ENCODE measurements at places on chromosomes 12 and 14.

GRCh38 chr12:26845057-26845666, 12.2 kb upstream of the ITPR2 start:
- peak; percentile 44 for DNase-seq

- peak; percentile 47 for DNase-seq
Measured at GRCh38 chr14:104805326-104805678, 4.4 kb downstream of the ZBTB42 start.

DNA sequence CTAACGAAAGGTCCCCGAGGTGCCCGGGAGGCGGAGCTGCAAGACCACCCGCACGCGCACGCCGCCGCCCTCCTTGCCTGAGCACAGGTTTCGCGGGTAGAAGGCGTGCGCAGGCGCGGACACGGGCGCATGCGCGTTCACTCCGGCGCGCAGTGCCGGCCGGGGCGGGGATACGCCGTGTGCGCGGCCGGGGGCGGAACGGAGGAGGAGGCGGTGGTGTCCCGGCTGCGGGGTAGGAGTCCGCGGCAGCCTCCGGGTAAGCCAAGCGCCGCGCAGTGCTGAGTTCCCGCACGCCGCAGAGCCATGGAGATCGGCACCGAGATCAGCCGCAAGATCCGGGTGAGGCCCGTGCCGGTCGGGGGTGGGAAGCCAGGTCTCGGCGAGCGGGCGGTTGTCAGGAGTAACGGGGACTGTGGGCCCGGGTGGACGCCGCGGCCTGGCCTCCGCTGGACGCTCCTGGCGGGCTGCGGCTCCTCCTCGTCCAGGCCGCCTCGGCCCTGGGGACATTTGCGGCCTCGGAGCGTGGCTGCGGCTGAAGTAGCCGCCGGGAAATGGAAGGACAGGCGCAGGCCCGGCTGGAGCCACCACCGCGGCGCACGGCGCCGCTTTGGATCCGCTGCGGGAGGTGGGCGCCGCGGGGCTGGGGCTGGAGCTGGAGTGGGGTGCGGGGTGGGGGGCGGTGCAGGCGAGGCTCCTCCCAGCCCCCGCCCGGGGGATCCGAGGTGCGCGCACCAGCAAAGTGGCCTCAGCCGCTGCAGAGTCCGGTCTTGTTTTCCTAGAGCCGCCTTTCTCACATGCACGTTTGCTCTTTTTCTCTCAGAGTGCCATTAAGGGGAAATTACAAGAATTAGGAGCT, at the start of gene ZC3H14:
ZC3H14 (plus strand) TSS at position 207 of the 856 bp plus-strand sequence; CDS start at position 304, 97 bp downstream.
- DNase-seq, result peak; percentile 93

GRCh38 chr14:70654632-70655031, 12.9 kb downstream of the TTC9 start:
- no peak for DNase-seq

- no peak for DNase-seq
Measured at GRCh38 chr12:120047072-120047471, 58.0 kb downstream of the BICDL1 start.

GRCh38 chr12:3770891-3771290, 18.0 kb upstream of the CRACR2A start:
- DNase-seq, result no peak

- DNase-seq, result no peak
Measured at GRCh38 chr14:52473557-52473956, 78.7 kb downstream of the TXNDC16 start.

GRCh38 chr12:115146453-115146852, 462.5 kb upstream of the TBX3 start:
- no peak for DNase-seq

DNA sequence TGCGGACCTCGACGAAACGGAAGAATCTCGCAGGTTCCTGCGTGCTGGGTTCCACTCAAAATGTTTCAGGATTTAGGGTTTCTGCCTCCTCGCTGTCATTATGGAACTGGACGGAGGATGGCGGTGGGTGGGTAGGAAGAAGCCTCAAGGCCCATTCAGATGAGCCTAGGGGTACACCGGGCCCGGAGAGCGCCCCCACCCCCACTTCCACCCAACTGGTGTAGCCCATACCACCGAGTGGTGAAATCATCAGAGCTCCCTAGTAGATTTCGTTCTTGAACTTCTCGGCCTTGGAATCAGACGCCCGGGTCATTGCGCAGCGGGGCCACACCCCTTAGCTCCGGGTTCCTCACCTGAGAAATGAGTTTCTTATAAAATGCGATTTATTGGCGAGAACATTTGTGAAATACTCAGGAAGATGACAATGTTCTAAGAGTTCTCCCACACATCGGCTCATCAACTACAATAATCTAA, 13.3 kb upstream of the TBX3 start:
- DNase-seq, result no peak

DNA sequence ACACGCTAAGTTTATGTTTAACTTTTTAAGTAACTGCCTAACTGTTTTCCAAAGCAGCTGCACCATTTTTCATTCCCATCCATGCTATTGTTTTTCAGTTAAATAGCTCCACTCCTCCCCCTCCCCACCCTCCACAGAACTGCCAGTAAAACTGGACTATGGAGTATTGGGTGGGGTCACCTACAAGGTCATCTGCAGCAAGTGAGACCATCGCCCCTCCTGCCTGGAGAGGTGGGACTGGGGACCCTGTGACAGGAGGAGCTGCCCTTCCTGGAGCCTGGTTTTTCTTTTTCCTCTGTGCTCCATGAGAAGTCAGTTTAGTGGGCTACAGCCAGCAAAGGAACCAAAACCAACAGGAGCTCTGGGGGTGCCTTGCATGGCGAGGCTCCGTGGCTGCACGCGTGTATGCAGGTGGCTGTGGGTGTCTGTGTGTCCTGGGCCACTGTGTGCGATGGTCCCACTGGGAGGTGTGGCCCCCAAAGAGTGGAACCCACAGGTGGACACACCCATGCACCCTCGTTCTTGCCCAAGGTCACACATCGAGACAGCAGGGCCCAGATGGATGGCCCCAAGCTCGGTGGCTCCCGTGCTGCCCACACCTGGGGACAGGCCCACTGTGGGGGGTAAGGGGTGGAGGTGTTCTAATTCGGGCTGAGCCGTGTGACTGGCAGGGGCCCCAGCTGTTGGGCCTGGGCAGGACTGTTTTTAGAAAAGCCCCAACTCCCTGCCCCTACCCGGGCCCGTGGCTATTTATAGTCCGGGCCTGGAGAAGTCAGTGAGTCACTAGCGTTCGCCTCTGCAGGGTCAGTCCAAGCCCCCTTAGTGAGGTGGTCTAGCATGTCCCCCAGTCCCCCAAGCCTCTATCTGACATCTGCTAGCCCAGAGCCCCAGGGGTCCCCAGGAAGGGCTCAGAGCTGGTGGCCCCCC, 2.3 kb upstream of the ADSS1 start:
- DNase-seq, result no peak

DNA sequence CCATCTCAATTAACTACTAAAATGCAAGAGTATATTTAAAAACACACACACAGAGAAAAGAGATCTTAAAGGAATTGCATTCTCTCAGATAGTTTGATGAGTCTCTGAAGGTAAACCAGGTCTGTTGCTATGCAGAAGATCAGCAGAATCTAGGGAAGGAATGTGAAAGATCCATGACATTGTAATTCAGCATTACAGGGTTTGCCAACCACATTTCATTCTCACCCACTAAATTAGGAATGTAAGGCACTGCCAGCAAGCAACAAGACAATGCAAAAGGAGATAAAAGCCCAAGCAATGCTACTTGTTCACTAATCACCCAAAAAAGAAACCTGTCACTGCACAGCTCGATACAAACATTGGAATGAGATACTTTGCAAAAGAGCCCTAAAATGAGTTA, 106.3 kb downstream of the LRIG3 start:
- DNase-seq, result no peak

- no peak for DNase-seq
Measured at GRCh38 chr12:118355843-118356242, 16.9 kb downstream of the TAOK3 start.

DNA sequence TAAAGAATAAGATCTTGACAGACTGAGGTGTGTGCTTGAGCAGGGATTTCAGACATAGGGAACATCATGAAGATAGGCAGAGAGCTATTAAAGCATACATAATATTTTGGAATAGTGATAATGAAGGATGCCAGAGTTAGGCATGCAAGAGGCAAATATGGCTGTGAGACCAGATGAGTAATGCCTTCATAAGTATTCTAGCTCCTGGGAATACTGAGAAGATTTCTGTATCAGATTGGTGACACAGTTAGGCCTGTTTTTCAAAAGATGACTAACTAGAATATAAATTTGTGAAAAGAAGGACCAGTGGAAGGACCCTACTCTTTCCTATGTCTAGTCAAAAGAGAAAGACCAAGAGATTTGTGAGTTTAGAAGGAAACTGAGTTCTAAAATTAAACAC, 108.8 kb downstream of the TXNDC16 start:
- no peak for DNase-seq

DNA sequence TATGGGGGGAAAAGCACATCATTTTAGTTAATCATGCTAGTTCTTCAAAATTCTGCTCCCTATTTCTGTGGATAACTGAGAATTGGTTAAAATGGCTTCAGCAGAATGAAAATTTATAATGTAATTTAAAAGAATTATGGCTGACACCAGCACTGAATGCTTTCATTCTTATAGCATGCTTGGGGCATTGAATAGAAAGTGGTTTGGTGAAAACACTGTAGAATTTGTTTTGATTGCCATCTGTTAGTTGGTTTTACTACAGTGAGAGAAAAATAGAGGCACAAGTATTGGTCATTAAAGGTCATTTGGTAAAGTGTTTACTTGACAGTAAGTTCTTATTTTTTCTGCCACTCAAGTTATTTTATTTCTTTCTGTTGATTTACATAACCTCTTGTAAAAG, 70.8 kb downstream of the PRORP start:
- no peak for DNase-seq

- DNase-seq, result no peak
Measured at GRCh38 chr12:29216797-29217575, 67.9 kb downstream of the FAR2 start.

DNA sequence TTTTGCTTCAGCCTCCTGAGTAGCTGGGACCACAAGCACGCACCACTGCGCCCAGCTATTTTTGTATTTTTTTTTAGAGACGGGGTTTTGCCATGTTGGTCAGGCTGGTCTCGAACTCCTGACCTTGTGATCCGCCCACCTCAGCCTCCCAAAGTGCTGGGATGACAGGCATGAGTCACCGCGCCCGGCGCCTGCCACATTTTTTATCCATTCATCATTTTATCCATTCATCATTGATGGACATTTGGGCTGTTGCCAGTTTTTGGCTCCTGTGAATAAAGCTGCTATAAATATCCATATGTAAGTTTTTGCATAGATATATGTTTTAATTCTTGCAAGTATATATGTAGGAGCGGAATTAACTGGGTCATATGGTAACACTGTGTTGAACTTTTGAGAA, 79.5 kb downstream of the DAAM1 start:
- DNase-seq, result no peak

DNA sequence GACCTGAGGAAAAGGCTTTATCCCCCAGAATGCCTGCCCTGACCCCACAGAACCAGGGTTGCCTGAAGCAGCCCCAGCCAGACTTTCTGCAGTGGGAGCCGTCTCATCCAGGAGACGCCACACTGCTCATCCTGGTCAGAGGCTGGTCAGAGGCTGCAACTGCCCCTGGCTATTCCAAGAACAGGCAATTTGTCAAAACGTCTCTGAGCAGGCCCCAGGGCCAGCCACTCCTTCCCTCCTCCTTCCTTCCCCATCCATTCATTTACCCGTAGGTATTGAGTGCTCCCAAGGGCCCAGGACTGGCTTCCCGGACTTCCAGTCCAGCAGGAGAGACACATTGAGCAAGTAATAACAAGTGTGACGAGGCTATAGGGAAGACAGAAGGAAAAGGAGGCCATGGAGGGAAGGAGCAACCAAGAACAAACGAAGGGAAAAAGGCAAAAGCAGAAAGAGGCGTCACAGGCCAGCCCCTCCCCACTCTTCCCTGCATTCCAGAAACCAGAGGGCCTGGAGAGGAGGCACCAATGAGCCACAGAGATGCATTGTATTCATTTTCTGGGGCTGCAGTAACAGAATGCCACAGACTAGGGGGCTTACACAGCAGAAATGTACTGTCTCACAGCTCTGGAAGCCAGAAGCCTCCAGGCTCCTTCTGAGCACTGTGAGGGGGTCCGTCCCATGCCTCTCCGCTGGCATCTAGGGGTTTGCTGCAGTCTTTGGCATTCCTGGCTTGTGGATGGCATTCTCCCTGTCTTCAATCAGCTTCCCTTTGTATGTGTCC, 21.0 kb upstream of the CD9 start:
- DNase-seq, result no peak

DNA sequence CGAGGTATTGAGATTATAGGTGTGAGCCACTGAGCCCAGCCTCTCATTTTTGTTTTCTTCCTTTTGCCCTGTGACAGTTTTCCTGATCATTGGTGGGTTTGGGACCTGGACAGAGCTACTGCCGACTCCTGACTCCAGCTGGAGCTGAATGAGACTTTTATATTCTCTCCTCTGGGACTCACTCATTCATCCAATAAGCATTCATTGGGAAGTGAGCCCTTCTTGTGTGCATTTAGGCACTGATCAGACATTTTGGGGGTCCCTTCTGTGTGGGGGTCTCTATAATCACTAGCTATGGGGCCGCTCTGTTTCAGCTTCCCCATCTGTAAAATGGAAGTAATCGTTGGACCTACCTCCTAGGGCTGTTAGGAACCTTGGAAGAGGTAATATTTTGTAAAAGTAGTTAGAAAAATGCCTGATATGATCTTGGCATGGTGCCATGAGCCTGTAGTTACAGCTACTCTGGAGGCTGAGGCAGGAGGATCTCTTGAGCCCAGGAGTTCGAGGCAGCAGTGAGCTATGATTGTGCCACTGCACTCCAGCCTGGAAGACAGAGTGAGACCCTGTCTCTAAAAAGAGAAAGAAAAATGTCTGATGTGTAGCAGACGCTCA, 7.2 kb downstream of the SH2B3 start:
- DNase-seq, result no peak

GRCh38 chr14:71613168-71613567, 319.1 kb upstream of the RGS6 start:
- DNase-seq, result no peak

- peak; percentile 54 for DNase-seq
Measured at GRCh38 chr14:75315144-75315543, 36.5 kb downstream of the FOS start.

DNA sequence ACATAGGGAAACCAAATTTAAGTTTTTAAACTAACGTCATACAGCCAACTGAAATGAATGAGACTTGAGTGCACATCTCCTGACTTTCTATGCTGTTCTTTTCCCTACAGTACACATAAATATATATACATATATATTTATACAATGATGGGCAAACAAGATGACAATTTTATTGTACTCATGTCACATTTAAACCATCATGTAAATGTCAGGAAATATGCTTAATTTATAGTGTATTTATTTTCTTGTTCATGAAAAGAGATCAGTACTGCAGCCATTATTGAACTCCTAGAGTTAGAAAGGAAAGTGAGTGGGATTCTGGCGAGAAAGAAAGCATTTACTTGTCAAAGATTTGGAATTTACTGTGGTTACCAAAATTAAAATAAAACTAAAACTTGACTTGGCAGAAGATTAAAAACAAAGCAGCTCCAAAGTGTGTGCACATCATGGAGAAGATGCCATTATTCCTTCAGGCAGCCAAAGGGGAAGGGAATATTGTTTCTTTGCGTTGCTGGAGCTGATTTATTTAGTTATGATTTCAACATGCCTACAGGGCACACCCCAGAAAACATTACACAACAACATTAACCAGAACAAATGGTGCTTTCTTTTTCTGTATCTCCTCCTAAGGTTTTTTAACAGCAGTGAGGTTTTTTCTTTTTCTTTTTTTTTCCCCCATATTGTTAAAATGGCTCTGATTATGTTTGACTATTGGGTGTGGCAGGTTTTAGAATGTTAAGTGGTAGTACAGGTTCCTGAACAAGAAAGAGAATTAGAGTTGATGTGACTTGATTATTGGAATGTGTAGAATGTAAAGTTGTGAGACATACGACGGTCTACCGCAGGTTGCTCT, 144.6 kb downstream of the RAD51B start:
- DNase-seq, result no peak

- DNase-seq, result no peak
Measured at GRCh38 chr12:53093777-53094393, 3.6 kb upstream of the IGFBP6 start.
